Hindlimb muscle (tissue), 1 donor: ENCODE measurements at places on chromosomes 3 and 15.

DNA sequence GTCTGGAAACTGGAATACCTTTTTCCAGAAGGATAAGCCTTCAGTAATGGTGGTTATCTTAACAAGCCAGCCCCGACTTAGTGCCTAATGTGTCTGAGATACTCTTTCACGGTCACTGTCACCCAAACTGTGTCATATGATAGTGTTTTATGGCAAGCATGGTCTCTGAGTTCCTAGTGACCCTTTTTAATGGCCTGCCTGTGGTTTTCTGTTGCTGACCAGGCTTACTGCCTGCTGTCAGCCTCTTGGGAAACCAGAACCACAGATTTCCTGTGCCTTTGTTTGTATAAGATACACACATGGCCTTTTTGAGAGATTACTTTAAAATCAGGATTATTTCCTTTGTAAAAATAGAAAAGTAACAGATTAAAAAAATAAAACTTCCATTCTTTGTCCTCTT, 22.4 kb downstream of the HPS3 start:
- no peak for DNase-seq

DNA sequence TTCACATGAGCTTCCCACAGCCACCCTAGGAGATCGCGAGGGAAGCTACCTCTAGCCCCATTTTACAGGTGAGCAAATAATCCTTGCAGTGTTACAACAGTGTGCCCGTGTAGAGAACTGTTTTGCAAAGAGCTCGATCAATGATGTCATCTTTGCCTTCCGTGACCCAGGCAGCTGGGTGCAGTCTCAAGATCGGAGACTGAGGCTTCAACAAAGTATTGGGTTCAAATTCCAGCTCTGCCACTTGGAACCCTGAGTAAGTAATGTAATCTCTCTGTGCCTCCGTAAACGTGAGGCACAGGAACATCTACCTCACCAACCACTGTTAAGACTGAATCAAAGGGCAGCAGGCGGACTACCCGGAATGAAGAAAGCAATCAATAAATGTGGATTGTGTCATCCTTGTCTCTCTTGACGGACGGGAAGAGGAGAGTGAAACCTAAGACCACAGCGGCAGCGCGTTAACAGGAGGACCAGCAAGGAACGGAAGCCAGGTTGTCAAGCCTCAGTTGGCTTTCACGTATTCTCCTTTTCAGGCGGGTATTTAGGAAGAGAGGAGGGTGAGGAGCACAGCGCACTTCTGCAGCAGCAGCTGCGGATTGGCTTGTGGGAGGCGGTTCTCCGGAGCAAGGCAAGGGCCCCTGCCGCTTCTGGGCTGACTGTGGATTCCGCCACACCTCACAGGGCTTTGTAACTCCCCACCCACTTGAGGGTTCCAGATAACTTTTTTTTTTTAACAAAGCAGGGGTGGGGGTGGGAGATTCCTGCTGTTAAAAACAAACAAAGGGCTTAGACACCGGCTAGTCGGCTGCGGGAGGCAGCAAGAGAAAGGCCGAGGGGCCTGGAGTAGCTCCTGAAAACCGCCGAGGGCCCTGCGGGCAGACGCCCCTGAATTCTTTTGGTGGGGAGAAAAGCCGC, 1.5 kb upstream of the SMAD3 start:
- DNase-seq = no peak

DNA sequence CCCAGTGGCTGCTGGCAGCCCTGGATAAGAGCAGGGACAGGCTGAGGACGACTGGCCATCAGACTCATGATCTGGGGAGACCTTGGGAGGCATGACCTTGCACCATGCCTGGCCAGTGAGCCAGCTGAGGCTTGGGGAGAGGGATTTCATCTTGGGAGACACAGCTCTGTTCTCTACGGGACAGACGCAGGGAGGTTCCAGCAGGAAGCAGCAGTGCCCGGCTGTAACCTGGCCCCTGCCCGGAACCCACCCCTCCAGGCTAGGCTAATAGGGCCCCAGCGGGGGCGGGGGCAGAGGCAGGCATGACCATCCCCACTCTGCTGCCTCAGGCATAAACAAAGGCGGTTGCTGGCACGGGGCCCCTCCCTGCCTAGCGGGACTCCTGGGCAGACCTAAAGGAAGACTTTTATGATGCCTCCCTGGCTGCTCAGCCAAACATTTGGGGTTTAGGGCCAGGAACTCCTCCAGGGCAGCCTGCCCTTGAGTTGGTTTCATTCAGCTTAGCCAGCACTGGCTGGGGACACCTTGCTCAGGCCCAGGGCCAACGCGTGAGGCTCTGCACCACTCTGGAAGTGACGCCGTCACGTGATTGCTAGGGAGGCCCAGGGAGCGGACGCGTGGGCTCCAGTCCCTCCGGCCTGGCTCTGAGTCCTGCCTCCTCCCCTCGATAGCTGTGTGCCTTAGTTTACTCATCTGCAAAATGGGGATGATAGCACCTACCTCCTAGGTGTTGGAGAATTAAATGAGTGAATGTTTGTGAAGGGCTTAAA, 27.6 kb downstream of the HDAC11 start:
- DNase-seq = peak; percentile 29

- DNase-seq = no peak
These were observed 121.6 kb downstream of the UBE2E2 start for GRCh38 chr3:23324745-23325144.

- DNase-seq = no peak
These were observed 341.9 kb upstream of the RORA start for GRCh38 chr15:61571026-61571425.

DNA sequence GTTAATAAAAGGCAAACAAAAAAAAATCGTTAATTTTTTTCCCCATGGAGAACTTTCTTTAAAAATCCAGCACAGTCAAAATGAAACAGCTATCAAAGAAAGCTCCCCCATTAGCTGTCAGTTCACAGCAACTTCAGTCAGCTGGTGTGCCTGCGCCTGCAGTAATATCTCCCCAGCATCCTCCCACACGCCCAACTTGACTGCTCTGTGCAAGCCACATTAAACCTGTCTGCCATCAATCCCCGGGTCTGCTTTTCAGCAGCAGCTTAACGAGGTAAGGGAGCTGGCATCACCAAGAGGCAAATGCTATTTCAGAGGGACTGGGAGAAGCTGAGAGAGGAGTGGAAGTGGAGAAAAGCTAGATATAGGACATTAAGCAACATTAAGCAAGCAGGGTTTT, 337.5 kb downstream of the GAP43 start:
- DNase-seq = no peak

DNA sequence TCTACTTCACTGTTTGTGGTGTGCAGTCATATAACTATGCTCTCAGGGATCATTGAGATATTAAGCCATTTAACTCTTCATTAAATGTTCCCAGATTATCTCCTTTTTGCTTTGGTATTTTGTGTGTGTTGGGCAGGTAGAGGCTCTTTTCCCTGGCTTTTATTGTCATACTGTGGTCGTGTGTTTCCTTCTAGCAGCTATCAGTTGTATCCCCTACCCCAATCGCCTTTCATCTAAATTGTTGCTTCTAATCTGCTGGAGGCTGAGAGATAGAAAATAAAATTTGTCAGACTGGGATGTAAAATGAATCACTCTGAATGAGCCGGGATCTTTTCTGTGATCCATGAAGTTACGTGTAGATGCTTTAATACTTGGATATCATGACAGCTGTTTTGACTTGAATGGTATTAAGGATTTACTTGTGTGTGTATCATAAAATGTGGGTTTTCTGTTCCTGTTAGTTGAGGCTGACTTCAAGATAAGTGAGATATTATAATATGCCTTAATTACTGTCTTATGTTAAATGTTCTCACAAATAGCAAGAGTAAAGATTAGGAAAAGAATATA, 9.2 kb downstream of the NFKBIZ start:
- DNase-seq = no peak

DNA sequence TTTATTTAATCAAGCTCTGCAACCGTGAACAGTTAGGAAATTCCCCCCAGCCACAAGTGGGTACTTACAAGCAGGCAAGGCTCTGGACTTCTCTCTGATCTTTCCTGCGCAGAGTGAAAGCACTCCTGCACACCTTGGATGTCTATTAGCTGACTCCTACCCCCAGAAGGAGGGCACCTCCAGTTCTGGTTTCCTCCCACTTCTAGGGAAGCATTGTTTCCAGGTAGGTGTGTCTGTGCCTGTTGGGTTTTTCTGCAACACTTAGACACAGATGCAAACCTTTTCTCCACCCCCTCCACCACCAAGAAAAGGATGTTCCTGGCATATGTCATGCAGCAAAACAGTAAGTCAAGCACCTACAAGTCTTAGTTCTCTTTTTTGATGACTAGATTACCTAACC, at the start of gene ZBED2:
TSS of gene ZBED2 (minus strand) at position 115 of the 400 bp plus-strand sequence. CDS start 1,145 bp downstream, outside the sequence.
- DNase-seq = no peak

- DNase-seq = no peak
These were observed 23.4 kb upstream of the GATM start for GRCh38 chr15:45401665-45402161.

DNA sequence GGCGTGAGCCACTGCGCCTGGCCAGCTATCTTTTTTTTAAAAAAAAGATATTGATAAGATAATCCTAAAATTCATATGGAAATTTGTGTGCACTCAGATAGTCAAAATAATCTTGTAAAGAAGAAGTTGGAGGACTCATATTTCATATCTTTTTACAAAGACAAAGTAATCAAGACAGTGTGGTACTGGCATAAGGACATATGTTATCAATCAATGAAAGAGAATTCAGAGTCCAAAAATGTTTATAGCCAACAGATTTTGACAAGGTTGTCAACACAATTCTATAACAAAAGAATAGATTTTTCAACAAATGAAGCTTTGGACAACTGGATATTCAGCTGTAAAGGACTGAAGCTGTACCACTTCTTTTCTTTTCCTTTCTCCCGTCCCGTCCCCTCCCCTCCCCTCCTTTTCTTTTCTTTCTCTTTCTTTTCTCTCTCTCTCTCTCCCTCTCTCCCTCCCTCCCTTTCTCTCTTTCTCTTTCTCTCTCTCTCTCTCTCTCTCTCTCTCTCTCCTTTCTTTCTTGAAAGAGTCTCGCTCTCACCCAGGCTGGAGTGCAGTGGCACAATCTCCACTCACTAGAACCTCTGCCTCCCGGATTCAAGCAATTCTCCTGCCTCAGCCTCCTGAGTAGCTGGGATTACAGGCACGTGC, 126.8 kb downstream of the GSK3B start:
- DNase-seq = no peak
